ENCODE measurements at places on chromosomes 2 and 18.

- DNase-seq, result peak; percentile 64
Observed at GRCh38 chr2:154623819-154624218, 74.7 kb upstream of the KCNJ3 start.

DNA sequence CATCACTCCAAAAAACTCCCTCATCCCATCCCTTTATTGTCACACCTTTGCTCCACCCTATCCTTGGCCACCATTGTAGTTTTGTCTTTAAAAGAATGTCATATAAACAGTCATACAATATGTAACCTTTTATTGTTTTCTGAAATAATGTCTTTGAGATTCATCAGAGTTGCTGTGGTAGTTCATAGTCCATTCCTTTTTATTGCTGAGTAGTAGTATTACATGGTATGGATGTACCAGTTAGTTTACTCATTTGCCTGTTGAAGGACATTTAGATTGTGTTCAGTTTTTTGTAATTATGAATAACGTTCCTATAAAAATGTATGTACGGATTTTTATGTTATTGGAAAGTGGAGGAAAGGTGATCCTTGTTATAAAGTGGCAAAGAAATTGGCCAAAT lies 171.8 kb upstream of the GCFC2 start:
- DNase-seq, result no peak

DNA sequence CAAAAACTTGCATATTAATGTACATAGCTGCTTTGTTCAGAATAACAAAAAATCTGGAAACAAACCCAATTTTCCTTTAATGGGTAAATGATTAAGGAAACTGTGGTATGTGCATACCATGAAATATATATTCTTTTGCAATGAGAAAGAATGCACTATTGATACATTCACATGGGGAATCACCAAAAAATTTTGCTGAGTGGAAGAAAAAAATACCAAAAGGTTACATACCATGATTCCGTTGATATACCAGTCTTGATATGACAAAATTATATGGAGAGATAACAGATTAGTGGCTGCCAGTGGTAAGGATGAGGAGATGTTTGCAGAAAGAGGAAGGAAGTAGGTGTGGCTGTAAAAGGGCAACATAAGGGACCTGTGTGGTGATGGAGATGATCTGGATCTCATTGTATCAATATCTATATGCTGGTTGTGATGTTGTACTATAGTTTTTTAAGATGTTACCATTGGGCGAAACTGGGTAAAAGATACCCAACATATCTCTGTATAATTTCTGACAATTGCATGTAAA lies 54.6 kb upstream of the BCL2L11 start:
- no peak for DNase-seq

DNA sequence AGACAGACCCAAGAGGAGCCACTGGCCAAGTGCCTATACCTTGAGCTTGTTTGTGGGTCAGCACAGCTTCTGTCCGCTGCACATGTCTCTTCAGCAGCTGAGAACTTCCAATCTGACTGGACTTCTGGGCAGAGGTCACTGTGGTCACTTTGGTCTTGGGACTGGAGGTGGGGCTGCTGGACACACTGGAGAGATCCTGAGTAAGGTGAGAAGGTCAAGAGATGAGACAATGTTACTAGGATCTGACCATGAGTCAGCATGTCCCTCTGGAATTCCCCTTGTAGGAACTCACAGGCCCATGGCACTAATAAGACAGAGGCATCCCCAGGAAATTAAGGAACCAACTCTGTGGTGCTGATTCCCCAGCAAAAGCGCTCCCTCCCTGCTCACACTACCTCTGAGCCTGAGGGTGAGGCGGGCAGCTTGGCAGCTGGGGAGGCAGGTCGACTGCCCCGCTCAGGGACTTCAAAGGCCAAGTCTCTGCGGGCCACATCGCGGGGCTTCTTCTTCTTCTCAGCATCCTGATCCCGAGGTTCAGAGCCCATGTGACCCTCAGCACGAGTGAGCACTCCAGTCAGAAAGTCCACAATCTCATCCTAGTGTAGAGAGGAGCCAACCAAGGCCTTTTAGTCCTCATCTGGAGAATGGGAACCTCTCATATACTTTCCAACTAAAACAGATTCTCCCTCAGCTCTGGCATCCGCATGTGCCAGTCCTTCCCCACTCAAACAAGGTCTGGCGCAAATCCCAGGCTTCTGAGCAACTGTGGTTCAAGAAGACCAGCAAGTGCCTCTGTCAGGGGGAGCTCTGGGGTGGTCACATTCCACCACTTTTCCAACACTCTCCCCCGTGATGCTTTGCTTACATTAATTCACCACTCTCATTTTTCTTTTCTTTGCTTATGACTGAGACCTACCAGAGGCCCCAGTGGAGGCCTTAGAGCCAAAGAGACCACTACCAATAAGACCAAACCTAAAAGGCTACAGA lies 29.4 kb downstream of the KANSL3 start:
- no peak for DNase-seq

DNA sequence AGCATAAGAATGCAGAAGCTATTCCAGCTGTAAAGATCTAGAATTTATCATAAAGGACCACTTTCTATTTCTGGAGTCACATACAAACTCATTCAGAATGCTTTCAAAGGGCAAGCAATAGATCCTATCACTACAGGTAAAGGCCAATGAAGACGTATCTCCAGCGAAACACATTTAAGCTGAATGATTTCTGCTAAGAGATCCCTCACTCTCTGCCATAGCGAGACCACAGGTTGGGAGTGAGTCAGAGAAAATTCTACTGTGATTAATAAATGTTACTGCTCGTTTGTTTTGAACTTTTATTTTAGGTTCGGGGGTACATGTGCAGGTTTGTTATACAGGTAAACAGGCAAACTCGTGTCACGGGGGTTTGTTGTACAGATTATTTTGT lies 72.5 kb upstream of the NFU1 start:
- no peak for DNase-seq

DNA sequence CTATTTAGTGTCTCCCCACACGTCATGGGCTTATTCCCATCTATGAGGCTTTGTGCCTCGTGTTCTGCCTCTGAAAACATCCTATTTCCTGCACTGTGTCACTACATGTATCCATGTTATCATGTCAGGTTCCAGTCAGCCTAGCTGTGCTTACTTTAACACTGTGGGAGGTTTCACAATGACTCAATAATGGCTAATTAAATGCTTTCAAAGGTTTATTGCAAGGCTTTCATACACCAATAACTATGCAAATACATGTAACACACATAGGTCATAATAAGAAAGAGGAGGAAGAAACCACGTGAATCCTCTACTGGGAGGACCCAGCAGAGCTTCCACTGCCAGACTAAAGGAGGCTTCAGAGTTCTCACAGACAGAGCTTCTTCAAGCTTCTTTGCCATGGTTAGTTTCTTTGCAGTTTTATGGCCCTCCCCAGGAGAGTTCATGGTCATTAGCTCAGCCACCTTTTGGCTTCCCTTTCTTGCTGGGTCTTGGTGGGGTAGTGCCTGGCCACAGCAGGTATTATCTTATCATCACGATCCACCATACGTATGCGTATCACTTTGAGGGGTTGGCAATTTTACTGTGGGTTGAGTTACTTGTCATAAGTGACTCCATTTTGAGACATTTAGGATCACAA lies 5.1 kb upstream of the COLEC12 start:
- DNase-seq, result no peak

DNA sequence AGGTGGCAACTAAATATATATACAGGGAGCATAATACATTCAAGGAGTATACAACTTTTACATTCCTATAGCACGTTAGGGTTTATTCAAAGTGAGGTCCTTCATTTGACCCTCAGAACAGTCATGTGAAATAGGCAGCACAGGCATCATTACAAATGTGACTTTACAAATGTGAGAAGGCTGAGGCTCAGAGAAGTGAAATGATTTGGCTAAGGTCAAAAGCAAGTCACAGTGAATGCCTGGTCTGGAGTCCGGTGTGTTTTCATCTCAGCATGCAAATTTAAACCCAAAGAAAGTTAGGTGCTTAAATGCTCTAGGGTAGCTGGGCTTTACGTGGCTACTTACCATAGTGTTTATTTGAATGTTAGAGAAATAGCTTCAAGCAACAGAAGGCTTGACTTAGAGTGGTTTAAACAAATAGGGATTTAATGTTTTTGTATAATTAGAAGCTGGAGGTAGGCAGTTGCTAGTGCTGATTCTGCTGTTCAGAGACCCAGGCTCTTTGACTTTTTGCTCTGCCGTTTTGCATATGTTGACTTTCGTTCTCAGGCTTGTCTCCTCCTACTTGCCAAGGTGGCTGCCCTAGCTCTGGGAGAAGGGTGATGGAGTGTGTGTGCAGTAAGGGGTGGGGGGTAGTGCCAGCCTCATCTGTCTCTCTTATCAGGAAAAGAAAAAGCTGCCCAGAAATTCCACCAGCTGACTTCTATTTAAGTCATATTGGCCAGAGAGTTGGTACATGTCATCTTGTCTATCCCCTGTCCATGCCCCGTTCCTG lies 89.2 kb downstream of the PLCL1 start:
- DNase-seq, result no peak

DNA sequence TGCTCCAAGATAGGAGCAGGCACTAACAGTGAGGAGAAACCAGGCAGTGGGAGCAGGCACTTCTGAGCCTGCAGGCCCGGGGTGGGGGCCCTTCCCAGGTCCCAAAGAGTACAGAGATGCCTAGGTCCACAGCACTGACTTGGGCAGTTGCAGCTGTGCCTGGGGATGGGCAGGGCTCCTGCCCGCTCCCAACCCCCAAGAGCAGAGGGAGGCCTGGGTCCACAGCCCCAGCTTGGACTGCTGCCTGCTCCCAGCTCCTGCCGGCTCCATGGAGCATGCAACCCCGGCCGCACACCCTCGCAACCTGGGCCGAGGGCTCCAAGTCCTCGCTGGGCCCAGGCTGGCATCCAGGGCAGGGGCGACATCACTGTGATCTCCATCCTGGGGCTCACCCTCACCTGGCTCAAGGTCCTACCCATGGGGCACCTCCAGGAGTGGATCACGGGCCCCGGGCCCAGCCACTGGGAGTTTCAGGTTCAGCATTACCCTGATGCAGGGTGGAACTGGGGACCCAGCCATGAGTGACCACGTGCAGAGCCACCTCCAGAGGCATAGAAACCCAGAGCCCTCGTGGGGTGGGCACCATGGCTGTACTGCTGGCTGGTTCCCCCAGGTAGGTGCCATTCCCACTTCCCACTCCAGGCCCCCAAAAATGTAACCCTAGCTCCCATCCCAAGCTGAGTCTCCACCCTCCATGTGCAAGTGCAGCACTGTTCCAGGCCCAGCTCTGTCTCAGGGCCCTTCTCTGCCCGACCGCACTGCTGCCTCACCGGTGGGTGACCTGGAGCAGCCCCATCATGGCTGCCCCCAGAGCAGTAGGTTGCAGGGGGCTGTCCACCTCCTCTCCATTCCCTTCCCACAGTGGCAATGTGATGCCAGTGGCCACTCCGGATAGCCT lies 325.6 kb downstream of the NR4A2 start:
- no peak for DNase-seq

GRCh38 chr2:234341306-234341985 lies 155.4 kb downstream of the ARL4C start:
- no peak for DNase-seq

DNA sequence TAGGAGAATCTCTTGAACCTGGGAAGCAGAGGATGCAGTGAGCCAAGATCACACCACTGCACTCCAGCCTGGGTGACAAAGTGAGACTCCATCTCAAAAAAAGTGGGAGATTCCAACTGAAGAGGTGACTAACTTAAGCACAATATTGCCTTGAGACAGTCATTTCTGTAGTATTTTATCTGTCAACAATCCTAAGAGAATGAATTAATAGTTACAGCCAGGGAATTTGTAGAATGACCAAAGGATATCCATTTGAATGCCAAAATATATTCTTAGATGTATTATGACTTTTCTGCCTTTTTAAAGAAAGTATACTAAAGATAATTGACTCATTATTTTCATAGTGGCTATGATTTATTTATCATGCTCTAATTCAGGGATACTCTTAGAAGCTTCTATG lies 40.7 kb upstream of the CCDC150 start:
- DNase-seq, result no peak

DNA sequence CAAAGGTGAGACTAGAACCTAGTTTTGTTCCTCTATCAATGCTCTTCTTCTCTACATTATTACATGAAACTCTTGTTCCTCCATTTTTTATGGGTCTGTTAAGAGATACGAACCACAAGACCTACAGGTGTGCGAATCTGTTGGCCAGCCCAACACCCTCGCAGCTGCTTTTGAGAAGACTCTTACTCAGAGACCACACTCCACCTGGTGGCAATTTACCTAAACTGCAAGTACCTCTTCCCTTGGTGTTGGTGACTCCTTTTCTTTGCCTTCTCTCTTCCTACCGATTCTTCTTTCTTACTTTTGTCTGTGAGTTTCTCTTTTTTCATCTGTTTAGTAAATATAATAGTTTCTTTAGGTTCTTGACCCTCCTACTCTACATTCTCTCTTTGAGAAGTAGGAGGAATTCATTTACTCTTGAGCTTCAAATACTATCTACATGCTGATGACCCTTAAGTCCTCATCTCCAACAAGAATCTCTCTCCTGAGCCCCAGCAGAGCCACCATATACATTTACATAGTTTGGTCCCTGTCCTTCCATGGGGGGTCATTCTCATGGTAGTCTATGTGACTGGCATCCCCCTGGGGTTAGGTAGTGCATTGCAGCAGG lies 81.8 kb upstream of the GAREM1 start:
- DNase-seq, result peak; percentile 46

- DNase-seq, result no peak
Observed at GRCh38 chr2:22807872-22808271, 577.1 kb upstream of the KLHL29 start.

DNA sequence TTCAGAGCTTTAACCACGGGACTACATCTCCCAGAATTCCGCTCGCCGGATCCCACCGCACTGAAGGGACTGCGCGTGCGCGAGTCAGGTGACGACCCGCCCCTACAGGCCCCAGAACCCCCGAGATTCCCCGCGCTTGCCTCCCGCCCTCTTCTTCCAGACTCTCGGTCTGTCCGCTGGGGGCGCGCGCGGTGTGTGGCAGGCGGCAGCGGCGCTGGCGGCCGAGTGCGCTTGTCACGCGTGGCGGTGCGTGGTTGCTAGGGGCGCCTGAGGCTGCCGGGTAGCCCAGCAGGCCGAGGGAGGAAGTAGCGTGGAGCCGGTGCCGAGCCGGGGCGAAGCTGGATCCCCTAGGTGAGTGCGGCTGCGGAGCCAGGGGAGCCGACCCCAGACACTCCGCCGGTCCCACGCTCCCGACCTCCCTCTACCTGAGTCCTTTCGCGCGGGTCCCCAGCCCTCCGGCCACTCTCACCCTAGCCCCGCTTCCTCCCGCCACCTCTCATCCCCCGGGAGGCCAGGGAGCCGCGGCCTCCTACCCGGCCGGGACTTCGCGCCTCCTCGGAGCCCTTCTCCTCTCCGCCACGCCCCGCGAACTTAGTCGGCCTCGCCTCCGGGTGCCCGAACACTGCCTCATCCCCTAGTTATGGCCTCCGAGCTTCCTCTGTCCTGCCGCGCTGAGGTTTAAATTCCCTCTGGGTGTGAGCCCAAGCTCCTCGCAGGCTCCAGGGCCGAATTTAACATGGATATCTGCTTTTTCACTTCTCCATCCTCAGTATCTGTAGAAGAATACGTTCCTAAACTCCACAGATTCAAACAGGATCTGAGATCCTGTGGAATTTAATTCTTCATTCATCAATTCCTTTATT lies at the start of gene TTLL4:
Gene TTLL4 (plus strand): TSS at position 149 of the 863 bp plus-strand sequence. CDS start 26,842 bp downstream, outside the sequence.
- peak; percentile 96 for DNase-seq
